ENCODE measurements at places on chromosomes 6 and 20.

GRCh38 chr20:24998121-24998520 is 5.6 kb upstream of the APMAP start:
- no peak for DNase-seq

GRCh38 chr6:21198032-21198640 is 395.4 kb upstream of the SOX4 start:
- DNase-seq = no peak

DNA sequence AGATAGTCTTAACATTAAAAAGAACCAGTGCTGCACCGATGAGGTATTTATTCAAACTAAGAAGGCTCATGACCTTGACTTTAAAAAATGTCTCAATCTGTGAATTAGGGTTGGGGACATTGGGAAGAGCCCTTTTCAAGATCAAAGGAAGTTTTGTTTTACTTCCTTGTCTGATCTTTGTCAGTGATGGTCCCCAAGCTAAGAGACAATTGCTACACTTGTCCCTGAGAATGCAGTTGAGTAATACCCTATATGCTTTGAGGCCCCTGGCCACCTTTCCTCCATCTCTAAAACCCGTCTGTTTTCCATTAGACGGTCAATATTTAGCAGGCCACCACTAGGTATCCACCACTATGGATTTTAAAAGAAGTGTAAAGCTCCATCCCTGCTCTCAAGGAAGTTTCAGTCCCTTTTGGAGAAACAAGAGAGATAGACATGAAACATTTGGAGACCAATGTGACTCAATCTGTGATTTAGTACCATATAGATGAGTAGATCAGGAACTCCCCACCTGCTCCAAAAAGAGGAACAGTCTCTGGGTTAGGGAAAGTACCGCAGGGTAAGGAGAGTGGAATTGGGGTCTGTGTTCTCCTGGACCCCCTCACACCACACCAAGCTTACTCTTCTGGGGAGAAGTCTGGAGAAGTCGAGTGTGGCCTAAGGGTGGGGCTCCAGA is 99.1 kb upstream of the ISM1 start:
- DNase-seq = no peak

DNA sequence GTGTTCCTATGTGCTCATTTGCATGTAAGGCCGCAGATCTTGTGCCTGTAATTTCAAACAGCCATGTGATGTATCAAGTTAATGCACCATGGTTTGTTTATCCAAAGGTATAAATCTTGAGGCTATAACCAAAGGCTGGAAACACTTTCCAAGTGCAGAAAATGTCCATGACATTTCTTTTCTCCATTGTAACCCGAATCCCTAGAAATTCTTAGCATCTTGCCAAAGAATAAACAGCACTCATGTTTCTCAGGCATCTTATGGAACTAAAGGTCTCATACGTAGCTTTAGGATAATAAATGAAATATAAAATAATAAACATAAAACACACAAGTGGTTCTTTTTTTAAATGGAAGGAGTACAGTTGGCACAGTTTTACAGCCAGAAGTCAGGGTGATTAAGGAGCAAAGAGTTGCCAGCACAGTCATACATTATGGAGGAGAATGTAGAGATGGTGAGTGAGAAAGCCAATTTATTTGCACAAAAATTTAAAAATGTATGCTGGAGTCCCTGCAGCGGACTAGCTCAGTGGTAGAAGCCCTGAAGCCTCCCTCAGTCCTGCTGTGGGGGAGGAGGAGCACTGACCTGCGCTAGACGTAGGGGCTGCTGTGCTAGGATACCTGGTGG is 18.0 kb downstream of the CDH26 start:
- DNase-seq = no peak

DNA sequence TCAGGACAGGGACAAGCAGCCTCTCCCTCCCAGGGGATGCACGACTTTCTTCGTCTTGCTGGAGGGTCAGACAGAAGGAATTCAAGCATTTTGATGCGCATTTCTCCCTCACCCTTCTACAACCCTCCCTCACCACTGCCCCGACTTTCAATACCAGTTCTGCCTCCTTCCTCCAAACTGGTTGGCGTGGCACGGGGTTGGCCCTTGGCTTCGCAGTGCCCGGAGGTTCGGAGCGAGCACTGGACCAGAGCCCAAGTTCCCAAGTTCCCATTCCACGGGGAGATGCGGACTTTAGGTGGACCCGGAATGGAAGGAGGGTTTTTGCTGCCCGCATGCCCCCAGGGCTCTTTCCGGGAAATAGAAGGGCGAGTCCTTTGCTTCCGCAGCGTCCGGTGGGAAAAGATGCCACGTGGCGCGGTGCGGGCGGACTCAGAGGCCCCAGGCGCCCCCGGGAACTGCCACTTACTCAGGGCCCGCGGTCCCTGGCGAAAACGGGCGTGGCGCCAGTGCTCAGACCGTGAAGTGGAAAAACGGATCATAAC is 8.0 kb upstream of the LAMP5 start:
- DNase-seq = no peak

- no peak for DNase-seq
Measured at GRCh38 chr6:1624058-1624850, 14.5 kb downstream of the FOXC1 start.

Data from T-helper 1 cell (primary cell).